HFFc6 (cell line): ENCODE measurements at places on chromosomes 1 and 21.

GRCh38 chr1:36872126-36872754 lies 162.1 kb downstream of the GRIK3 start:
- no peak for DNase-seq

GRCh38 chr1:68322096-68322495 lies 89.8 kb upstream of the WLS start:
- no peak for DNase-seq

DNA sequence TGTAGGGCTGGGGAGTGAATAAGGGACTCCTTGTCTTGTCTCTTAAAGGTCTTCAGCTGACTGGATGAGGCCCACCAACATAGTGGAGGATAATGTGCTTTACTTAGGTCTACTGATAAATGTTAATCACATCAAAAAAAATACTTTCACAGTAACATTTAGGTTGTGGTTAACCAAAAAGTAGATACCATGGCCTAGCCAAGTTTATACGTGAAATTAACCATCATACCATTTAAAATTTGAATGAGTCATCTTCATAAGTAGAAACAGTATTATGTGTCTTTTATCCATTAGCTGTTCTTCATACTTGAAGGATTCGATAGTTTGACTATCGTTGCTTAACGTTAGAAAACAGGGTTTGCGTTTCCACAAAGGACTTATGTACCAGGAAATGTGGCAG lies 80.9 kb downstream of the MTR start:
- DNase-seq, result no peak

- DNase-seq, result no peak
Measured at GRCh38 chr1:95021805-95022643, 50.7 kb downstream of the ALG14 start.

DNA sequence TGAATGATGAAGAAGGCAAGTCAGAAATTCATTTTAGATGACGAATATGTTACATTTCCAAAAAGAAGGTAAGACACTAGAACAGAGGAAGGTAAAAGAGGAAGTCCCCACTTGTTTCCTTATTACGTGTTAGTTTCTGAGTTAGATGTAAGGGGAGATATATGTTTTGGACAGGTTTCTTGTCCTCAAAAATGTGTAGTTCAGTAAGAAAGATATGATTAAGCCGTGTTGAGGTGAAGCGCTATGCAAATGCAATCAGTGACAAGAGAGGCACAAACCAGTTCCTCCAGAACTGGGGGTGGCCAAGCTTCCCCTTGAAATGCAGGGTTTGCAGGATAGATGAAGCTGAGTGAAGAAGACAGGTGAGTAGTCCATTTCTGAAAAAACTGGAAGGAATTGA lies 293.3 kb upstream of the RUNX1 start:
- no peak for DNase-seq

DNA sequence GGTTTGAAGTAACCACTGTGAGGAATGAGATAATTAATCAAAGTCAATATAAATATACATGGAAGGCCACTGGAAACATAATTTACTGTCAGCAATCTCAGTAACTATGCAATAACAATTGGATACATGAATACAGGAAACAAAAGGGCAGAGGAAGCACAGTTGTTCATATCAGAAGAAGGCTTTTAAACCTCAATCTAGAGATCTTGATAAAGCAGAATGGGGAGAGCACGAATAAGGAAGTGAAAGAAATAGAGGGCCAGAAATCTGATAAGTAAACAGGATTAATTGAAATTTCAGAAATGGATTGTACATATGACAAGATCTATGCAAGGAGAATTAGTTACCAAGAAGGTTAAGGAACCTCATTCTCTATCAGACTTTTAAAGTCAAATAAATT lies 93.0 kb downstream of the EVI5 start:
- DNase-seq, result no peak

- peak; percentile 50 for DNase-seq
Measured at GRCh38 chr1:245458234-245458633, 303.4 kb downstream of the KIF26B start.

GRCh38 chr1:42168763-42169162 lies 4.2 kb upstream of the GUCA2A start:
- DNase-seq, result no peak

- no peak for DNase-seq
Measured at GRCh38 chr1:234327577-234328164, 45.6 kb upstream of the COA6 start.

DNA sequence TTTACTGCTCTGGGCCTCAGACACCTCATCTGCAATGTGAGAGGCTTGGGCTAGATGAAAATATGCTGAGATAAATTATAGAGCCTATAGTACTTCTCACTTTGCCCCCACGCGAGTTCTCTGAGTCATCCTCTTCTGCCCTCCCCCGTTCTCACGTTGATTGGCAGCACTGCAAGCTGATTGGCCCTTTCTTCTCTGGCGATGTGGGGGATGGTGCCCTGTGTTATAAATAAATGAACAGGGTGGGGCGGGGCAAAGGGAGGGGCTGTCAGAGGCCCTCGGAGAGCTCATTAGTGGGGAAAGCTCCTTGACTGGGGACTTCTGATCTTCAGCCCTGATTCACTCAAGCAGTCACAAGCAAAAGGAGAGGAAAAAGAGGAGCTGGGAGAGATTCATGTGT lies 64.3 kb upstream of the ZC3H12A start:
- no peak for DNase-seq

- DNase-seq, result peak; percentile 57
Measured at GRCh38 chr1:32967888-32968568, 3.4 kb upstream of the RNF19B start.

- DNase-seq, result no peak
Measured at GRCh38 chr1:116259663-116260062, 113.4 kb upstream of the ATP1A1 start.

GRCh38 chr1:106944721-106945120 lies 111.8 kb upstream of the PRMT6 start:
- no peak for DNase-seq
